ENCODE measurements at places on chromosomes 5 and 9.
A peak's percentile ranks its signal among the peaks of the same experiment; 100 is the strongest.

DNA sequence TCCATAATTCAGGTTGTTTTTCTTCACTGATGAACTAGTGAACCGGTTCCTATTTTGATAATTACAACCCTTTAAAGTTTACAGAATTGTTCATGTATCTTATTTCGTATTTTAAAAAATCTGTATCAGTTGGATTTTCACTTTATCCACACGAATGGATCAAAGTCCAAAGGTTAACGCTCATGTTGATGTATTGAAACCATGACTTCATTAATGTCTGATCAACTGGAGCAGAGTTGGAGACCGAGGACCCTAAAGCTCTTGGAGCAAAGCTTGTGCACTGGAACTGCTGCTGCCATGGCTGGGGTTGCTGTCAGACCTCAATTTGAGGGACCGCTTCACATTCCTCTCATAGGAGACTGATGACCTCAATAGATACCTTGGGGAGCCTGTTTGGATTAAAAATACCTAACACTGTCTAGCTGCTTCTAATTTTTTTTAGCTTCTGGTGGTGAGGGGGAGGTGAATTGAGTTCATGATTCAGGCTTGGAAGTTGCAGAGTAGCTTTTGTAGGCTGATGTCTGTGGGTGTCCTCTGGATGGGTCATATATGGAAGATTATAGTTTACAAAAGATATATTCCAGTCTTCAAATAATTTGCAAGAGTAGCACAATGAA lies 45.1 kb downstream of the KIAA1958 start:
- no peak for DNase-seq

DNA sequence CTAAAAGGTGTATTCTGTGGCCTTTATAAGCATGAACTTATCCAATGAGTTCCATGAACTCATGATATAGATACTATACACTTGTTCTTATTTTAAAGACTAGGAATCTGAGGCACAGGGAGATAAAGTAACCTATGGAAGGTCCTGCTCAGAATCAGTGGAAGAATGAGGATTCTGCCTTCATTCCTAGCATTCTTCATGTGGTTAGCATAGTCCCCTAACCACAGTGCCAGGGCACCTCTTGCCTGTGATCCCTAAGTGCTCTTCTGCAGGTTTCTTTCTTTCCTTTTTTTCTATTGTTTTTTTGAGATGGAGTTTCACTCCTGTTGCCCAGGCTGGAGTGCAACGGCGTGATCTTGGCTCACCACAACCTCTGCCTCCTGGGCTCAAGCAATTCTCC lies 174.1 kb downstream of the C9orf152 start:
- DNase-seq, result no peak

DNA sequence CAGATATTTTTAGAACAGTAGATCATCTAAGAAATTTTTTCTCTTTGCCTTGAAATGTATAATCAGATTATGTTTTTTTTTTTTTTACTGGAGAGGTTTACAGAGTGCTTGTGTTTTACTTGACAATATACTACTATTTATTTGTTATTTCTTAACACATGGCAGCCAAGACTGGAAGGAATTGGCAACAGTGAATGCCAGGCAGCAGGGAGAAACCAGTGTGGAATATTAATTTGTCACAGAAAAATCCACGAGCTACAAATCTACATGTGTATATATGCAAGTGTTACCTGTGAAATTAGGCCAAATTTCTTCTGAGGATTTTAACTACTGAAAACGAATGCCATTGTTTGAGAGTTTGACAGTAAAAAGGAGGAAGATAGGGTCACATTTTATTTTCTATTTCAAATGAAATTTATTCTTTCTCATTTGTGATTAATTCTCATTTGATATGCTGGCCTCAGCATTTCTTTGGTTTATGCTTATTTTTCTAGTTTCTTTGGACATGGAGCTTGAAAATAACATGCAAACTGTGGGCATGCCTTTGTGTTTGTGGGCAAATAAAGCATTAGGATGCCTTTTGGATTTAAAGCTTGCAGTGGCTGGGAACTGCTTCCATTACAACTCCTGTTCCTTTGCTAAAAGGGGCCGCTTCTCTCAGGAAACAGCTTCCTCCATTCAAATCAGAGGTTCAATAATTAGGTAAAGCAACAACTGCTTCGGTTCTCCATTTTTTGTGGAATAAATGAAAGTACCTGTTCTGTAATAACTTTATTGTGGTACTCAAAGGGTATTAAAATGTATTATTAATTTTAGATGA lies 39.0 kb upstream of the ZFYVE16 start:
- no peak for DNase-seq

DNA sequence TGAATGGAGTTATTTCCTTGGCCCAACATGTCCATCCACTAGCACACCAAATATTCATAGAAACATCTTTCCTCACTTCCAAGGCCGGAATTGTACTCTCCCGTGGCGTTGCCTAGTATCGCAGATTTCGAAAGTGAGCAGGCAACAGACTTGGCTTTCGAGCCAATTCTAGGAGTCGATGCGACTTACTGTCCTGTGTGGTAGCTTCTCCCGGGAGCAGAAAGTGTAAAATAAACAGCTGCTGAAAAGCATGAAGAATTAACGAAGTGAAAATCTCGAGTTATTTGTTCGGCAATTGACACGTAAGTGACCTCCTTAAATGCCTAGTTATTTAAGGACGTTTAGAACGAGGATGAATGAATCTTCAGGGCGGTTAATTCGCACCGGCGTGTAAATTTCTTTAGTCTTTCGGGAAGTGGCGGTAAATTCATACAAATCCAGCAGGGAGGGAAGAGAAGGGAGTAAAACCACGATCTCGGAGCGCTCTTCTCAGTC lies 449 bp upstream of the PCSK5 start:
- DNase-seq, result no peak

DNA sequence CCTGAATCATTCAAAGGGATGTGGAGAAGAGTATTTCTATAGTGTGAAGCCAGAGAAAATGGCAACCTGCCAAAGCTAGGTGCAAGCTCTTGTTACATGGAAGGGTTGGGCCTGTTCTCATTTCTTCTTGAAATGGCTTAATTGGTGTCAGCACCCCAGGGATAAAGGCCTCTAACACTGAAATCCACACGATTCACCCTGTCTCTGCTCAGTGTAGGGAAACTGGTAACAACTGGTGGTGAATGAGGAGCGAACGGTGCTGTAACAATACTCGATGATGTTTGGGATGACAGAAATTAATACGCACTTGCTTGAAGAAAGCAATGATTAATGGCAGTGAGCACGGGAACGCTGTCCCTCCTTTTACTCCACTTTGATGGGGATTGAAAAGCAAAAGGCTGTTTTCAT lies 16.2 kb downstream of the PBX3 start:
- no peak for DNase-seq

DNA sequence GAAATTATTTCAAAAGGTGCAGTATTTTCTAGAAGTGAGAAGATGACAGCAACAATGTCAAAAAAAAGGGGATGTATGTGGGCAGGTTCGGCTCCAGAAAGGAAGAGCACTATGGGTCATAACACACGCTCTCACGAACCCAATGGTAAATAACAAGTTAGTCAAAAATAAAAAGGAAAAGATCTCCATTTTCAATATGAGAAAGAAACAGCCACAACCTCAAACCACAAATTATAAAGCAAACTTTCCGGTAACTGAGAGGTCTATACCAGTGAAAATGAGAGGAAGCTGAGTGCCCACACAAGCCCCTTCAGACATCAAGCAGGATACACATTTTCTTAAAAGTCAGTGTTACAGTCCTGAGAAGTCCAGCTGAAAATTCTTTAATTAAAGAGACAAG lies 398.5 kb upstream of the RPS23 start:
- no peak for DNase-seq

DNA sequence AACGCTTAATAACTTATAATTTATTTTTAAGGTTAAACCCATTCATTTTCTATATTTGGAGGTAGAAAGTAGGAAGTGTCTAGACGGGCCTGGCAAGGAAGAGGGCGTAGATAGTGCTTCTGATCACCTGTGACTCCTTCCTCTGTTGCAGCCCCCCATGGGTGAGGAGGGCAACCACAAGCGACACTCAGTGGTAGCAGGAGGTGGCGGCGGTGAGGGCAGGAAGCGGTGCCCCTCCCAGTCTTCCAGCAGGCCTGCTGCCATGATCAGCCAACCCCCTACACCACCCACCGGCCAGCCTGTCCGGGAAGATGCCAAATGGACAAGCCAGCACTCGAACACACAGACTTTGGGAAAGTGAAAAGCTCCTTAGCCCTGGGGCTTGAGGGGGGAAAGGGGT lies 36.7 kb downstream of the FAXDC2 start:
- no peak for DNase-seq

- DNase-seq, result peak; percentile 29
These were observed 7.7 kb downstream of the IL17B start for GRCh38 chr5:149371296-149371962.

GRCh38 chr9:126488310-126488709 lies 125.4 kb upstream of the LMX1B start:
- no peak for DNase-seq

- DNase-seq, result no peak
These were observed 519.9 kb upstream of the WWC1 start for GRCh38 chr5:167771571-167771970.

GRCh38 chr9:2013743-2014475 lies 1.2 kb upstream of the SMARCA2 start:
- no peak for DNase-seq

- no peak for DNase-seq
These were observed 289.4 kb downstream of the EFNA5 start for GRCh38 chr5:107381189-107381856.

GRCh38 chr9:9790216-9790872 lies 822.5 kb downstream of the PTPRD start:
- no peak for DNase-seq

GRCh38 chr9:38089387-38090165 lies 20.5 kb upstream of the SHB start:
- no peak for DNase-seq

GRCh38 chr9:83981126-83981871 lies 694 bp downstream of the RMI1 start:
- peak; percentile 5 for DNase-seq

DNA sequence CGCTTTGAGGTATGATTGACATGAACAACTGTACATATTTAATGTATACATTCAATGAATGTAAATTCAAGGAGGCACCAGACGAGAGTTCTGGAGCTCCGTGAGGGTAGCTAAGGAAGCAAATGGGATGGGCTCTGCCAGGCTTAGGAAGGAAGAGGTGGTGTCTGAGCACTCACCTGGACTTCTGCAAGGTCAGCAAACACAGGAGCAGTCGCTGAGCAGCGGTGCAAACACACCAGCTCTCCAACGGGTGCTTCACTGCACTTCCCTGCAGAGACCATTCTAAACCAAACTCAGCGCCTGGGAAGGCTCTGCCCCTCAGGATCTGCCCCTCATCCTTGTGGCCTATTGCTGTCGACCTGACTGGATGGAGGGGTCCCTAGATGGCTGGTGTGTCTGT lies 101.5 kb downstream of the COL23A1 start:
- DNase-seq, result no peak

- DNase-seq, result no peak
These were observed 129.1 kb downstream of the MACROH2A1 start for GRCh38 chr5:135269931-135270421.

DNA sequence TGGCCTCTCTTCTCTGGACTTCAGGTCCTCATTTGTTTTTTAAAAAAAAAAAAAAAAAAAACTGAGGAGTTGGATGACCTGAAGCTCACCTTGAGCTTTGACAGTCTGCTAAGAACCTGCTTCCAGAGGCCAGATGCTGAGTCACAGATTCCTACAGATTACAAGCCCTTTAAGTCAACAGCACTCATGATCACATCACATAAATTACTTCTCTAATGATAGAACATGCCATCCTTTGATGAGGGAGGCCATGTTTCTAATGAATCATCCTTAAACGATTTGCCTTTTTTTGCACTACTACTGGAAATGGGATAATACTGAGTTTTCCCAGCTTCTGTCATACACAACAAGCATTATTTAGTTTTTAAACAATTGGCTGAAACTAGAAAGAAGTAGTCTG lies 34.2 kb upstream of the MYOT start:
- DNase-seq, result no peak

- DNase-seq, result no peak
These were observed 296.9 kb downstream of the ADAMTS6 start for GRCh38 chr5:65184780-65185179.

DNA sequence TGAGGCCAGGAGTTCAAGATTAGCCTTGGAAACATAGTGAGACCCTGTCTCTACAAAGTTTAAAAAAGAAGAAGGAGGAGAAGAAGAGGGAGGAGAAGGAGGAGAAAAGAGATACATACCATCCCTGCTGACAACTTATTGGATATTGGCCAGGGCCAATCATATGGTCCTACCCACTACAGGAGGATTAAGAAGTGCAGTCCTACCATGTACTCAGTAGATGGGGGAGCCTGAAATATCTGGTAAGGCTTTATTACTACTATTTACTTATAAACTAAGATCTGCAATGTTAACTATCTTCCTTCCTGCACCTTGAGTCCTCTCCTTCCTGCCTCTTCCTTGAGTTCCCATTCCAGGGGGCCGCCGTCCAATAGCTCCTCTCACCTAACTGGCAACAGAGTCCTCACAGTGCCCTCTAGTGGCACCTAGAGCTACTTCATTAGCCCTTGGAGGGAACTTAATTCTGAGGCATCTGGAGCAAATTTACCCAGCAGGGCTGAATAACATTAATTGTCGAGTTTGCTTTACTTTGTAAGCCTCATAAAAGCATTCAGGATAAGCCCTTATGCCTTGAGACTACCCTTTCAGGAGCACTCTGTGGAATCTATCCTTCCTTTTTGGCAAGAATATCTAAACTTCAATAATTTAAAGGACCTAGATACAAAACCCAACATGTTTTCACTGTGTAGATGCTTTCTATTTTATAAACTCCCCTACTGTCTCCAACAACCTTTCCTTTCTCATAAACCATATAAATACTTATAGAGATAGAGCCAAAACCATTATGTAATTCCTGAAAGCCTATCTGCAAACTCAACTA lies 39.1 kb upstream of the RANBP6 start:
- DNase-seq, result peak; percentile 33

GRCh38 chr5:37495210-37495609 lies 116.1 kb downstream of the WDR70 start:
- no peak for DNase-seq

GRCh38 chr9:794386-794785 lies 47.1 kb upstream of the DMRT1 start:
- no peak for DNase-seq

DNA sequence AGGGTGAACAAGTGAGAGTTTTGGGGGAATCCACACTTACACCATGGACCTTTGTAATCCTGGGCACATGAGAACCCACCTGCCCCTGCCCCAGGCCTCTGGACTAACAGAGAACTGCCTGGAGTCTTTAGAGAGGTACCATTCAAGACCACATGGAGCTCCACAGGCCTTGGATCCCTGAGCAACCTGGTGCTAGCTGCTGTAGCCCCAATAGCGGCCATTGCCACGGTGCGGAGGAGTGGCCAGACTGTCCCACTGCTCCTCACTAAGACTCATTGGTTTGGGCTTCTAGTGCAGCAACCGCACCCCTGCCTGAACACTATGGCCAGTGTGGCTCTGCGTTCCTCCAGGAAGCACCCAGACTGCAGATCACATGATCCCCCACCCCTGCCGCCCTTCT lies 45.8 kb downstream of the OSMR start:
- DNase-seq, result no peak

DNA sequence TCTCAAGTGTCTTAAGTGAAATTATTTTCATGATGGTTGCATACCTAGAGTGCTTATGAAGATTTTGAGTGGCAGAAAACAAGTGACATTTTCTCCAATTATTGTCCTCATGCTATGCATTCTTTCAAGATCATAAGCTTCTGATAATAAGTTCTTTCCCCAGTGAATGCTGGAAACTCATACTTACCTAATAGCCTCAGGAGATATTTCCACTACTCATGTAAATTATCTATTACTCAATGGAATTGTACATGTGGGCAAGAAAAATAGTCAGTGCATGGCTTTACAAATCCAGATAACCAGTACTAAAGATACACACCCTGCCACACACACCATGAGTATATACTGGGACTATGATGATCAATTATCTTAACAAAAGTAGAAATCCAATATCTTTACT lies 1219.4 kb upstream of the C9orf72 start:
- no peak for DNase-seq
